ENCODE measurements at places on chromosomes 6 and 20.

DNA sequence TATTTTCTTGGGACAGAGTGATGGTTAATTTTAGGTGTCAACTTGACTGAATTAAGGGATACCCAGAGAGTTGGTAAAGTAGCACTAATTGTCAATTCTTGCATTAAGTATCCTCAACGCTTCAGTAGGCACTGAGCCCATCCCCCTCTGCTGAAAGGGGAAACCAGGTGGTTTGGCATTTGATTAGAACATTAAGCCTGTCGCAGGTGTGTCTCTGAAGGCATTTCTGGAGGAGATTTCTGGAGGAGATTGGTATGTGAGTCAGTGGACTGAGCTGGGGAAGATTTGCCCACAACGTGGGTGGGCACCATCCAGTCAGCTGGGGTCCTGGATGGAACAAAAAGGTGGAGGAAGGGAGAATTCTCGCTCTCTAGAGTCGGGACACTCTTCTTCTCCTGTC is 119.8 kb downstream of the RFX6 start:
- no peak for DNase-seq

DNA sequence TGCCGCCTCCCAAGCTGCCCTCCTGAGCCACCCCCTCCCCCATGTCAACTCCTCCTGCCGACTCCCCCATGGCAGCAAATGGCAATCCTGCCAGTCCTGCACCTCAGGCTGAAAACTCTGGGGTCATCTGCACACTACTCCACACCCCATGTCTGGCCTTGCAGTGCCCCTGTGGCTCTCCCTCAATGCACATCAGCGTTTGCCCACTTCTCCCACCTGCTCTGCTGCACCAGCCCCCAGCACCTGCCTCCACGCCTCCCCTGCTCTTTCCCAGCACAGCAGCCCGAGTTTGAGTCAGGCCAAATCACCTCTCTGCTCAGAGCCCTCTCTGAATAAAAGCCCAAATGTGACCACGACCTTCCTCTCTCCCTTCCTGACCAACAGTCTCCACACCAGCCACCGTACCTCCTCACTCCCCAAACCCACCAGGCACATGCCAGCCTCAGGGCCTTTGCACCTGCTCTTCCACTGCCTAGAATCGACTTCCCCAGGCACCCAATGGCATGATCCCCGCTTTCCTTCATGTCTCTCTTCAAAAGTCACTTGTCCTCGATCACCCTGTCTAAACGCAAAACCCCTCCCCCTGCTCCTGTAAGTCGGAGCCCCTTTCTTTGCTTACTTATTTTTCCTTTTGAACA is 4.3 kb downstream of the PXDC1 start:
- no peak for DNase-seq

DNA sequence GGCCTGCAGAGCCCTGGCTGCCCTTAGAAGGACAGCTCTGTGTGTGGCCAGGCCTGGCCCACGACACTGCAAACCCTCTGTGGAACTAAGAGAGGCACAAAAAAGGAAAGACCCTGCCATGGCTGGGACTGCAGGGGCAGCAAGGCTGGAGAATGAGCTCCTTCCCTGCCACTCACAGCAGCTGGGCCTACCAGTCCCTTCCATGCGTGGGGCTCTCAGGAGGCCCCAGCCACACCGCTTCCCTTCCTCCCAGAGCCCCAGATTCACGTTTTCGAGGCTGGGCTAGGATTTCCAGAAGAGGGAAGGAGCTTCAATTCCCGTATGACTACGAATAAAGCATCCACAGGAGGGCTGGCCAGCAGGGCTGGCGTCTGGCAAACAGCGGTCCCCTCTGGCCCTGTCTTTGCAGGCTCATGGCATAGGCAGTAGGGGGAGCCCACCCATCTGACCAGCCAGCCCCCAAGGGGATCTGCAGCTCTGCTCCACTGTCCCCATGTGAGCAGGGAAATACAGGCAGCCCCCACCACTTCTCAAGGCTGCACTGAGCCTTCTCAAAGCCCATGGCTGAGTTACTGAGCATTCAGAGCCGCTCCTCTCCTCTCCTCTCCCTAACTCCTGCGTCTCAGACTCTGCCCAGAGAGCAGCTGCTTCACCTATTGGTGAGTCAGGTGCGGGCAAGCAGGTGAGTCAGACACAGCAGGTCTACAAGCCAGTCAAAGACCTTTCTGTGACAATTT is 53.1 kb downstream of the NINL start:
- no peak for DNase-seq

GRCh38 chr20:43789593-43789992 is 62.8 kb upstream of the GTSF1L start:
- no peak for DNase-seq

DNA sequence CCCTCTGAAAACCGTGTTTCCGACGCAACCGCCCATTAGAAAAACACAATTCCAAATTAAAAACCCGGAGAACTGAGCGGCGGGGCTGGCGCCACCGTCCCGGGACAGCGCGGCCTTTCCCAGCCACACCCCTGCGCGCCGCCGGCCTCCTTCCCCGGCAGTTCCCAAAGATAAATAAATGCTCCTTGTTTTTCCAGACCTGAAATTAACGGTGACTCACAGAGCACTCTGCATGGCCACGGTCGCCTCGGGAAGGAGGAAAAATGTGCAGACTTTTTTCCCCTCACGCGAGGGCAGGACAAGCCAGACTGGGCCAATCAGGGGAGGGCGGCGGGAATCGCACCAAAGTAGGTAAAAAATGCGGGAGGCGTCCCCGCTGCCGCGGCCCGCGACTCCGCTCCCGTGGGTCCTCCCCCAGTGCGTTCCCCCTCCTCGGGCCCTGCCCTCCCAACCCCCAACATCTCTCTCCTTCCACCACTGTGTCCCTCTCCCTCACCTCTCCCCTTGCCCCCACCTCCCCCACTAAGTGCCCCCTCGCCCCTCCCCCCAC is 828 bp upstream of the DSTN start:
- DNase-seq, result peak; percentile 59

DNA sequence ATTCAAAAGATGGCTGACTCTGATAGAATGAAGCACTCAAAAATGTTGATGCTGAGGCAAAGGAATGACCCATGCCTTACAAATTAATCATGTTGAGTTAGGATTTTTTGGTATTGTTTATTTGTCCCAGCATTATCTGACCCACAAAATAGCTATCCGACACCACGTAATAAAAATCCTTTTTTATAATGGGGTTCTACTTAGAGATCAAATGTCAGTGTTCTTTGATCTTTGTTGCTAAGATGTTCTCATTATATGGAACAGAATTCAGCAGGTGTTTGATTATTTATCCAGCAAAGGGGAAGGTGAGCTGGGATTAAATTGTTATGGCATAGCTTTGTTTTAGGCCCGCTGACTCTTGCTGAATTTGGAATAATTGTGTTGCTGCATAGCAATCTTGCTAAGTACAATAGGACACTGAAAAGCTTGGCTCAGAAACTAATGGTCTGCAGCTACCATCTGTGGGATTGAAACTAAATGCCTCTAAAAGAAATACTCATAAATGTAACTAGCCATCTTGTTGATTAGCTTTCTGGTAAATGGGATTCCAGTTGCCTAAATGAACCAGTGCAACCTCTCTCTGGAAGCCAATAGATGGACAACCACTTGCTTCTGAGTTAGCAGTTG is 180.2 kb upstream of the HDAC2 start:
- no peak for DNase-seq

GRCh38 chr6:19690325-19691075 is 146.7 kb upstream of the ID4 start:
- DNase-seq, result no peak

DNA sequence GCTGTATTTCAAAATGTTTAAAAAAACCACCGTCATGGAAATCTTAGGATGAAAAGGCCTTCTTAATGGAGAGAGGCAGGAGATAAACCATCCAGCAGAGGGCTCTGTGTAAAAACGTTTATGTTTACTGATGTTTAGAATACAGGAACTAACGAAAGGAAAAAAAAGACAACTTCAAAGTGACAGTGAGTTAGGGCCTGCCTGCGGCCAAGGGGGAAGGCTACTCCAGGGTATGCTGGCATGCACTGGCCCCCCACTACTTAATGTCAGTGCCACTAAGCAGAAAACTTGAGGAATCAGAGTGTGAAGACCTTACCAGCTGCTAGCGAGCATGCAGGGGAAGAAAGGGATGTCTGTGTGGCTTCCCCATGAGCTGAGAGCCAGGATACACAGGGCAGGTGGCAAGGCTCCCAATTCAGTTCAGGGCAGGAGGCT is 47.7 kb downstream of the AKAP7 start:
- no peak for DNase-seq

DNA sequence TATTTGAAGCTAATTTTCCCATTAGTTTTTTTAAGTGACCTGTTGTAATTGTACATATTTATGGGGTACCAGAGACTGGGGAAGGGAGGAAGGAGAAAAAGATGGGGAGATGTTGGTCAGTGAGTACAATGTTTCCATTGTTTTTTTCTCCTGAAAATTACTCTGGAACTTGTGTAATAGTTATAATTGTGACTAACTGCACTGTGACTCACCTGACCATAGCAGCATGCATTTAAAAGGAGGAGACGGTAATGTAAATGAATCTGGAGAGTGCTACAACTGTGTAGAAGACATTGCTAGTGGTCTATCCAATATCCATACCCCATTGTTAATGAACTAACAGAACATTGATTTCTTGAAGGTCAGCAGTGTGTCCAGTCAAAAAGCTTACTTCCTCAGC is 133.4 kb downstream of the RFPL4B start:
- DNase-seq, result no peak

GRCh38 chr20:51206032-51206662 is 183.2 kb upstream of the KCNG1 start:
- no peak for DNase-seq

- DNase-seq, result no peak
Observed at GRCh38 chr6:65998544-65998943, 291.5 kb upstream of the EYS start.

DNA sequence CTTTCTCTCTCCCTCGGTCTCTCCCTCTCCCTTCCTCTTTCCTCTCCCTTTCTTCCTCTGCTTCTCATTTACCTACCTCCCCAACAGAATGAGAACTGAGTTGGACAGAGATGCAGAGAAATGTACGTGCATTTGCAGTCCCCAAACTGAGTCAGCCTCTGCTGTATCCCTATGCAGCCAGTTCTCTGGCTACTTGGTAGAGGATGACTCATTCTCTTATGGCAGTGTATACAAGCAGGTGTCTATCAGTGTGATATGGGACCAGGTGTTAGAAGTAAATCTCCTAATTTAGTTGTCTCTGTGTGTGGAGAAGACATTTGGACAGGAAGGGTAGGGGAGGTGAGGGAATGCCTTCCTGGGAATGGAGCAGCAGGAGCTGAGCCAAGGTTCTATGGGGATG is 470.8 kb downstream of the CD109 start:
- DNase-seq, result no peak

GRCh38 chr6:155038104-155038503 is 43.0 kb downstream of the TIAM2 start:
- no peak for DNase-seq

DNA sequence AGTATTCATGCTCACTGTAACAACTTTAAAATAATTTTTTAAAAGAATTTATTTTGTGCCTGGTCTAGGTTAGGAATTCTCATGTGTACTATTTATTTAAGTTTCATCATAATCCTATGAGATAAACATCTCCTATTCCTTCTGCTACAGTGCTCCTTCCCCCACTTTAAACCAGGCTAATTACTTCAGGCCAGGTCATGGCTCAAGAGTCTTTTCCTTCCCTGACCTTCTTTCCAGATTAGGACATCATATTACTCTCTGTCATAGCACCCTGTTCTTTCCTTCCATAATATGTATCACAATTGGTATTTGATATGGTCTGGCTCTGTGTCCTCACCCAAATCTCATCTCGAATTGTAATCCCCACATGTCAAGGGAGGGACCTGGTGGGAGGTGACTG is 239.0 kb downstream of the BTBD9 start:
- no peak for DNase-seq

DNA sequence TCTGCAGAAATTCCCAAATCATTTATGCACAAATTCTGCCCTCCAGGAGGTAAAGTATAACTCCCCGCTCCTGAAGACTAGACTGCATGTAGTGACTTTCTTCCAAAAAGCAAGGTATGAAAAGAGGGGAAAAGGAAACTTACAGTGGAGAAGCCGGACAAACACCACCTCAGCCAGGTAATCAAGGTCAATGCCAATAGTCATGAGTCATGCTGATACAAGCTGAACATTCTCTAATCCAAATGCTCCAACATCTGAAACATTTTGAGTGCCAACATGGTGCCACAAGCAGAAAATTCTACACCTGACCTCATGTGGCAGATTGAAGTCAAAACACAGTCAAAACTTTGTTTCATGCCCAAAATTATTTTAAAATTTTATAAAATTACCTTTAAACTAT is 165.6 kb downstream of the FOXA2 start:
- DNase-seq, result no peak

DNA sequence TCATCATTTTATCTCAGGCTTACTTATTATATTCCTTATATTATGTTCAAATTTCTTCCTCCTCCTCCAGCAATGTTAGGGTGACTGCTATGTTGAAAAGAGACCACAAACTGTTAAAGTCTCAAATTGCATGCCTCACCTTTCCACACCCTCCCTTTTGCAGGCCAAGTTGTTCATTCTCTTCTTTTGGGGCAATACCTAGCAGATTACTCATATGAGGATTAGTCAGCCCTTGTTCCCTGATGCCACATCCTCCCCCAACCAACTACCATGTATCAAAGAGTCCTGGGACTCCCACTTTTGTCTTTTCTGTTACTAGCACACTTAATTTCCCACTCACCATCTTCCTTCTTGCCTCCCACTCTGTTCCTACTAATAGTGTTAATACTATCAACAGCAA is 434.7 kb downstream of the BCKDHB start:
- DNase-seq, result no peak

- no peak for DNase-seq
Observed at GRCh38 chr6:111625461-111626391, 20.0 kb upstream of the TRAF3IP2 start.

GRCh38 chr6:54115966-54116365 is 4.7 kb downstream of the MLIP start:
- no peak for DNase-seq

DNA sequence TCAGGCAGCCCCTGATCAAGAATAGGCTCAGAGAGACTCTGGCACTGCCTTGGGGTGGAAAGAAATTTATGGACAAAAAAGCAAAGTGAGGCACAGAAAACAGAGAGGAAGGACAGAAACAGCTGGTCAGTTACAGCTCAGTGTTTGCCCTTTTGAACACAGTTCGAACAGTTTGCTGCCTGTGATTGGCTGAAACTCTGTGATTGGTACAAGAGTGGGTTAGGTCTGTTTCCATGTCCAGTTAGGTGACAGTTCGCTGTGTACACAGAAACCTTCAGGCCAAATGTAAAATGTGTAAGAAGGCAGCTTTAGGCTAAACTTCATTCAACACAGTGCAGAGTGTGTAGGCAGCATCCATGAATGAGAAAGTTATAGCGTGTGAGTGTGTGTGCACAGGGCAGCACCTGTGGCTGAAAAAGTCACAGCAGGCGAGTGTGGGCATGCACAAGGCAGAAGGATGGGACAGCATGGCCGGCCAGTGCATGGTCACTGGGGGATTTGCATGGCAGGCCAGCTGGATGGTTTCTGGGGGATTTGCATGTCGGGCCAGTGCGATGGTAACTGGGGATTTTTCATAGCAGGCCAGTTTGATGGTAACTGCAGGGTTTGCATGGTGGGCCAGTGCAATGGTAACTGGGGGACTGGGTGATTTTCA is 75.4 kb upstream of the FRMD1 start:
- no peak for DNase-seq
